NCI-H510A treated with DMSO at 0.1 percent for 48 hours (cell line): ENCODE measurements at places on chromosomes 13 and 19.
A peak's percentile ranks its signal among the peaks of the same experiment; 100 is the strongest.

DNA sequence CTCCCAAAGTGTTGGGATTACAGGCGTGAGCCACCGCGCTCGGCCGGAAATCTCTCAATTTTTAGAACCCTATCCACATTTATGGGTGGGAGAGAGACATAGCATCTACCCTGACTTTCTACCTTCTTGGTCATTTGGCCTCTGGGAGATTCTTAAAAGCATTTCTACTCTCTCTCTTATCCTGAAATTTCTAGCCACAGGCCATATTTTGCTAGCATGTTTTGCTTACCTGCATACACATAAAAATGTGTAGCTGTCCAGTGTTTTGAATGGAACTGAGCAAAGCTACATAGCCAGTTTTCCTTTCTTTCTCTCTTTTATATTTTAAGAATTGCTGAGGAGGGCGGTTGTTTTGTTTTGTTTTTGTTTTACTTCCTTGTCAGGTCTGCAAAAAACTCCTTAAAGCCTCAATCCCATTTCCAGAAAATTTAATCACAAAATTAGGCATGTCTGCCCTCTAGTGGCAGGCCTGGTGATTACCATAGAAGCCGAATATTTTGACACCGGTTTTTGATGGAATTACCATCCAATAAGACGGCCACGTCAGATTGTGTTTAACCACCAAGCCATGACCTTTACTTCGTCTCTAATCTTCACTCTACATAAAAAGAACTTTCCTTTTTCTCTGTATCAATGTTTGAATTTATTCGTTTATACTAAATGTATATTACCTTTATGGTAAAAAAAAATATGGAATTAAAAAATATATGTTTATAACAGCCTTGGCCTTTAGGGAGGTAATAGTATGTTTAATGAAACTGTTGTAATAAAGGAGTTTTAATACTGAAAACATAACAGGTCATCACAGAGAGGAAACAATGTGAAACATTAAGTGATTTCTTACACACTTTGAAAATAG, 34.4 kb upstream of the OXGR1 start:
- DNase-seq, result peak; percentile 57

DNA sequence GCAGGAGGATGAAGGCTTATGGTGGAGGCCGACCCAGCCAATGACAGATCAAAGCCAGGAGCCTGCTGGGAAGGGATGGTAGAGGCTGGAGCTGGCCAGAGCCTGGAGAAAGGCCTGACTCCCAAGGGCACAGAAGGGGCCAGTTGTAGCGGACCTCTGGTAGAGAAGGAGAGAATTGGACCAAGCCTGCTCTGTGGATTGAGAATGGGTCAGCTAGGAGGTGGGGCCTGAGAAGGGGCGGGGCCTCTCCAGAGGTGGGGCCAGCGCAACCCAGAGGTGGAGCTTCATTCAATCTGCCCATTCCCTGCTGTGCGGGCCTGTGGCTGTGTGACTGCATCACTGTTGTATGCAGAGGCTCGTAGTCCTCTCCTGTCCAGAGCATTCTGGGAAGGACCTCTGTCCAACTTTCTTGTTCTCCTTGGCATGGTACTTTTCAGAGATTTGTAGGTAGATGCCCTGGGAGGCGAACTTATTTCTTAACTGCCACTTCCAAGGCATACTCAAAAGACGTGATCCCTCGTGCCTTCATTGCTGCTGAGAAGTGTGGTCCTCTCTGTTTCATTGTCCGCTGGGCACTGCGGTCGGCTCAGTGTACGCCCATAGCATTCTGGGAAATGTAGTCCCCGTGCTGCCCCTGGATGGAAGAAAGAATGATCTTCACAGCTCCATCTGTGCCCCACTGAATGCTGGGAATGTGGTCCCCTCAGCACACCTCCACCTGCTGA, 6.7 kb downstream of the GRIN2D start:
- peak; percentile 78 for DNase-seq

DNA sequence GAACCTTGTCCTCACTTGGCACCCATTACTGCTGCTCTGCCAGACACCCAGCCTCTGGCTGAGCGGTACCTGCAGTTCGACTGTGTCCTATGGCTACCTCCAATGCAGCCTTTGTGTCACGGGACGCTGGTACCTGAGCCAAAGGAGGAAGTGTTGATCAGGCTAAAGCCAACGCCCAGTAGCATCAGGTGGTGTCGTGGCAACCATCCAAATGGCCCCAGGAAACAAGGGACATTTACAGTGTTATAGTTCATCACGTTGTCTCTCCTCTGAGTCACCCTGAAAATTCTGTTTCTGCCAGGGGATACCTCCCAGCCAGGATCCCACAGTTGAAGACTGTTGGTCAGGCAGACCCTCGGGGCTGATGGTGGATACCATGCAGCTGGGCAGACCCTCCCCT, 10.1 kb downstream of the RHPN2 start:
- DNase-seq, result peak; percentile 10

GRCh38 chr13:64154514-64154913, 2738.9 kb upstream of the PCDH20 start:
- DNase-seq, result no peak

- no peak for DNase-seq
Observed at GRCh38 chr19:17415121-17415520, 4.7 kb upstream of the MVB12A start.

GRCh38 chr13:85314686-85315085, 484.5 kb downstream of the SLITRK6 start:
- peak; percentile 21 for DNase-seq

DNA sequence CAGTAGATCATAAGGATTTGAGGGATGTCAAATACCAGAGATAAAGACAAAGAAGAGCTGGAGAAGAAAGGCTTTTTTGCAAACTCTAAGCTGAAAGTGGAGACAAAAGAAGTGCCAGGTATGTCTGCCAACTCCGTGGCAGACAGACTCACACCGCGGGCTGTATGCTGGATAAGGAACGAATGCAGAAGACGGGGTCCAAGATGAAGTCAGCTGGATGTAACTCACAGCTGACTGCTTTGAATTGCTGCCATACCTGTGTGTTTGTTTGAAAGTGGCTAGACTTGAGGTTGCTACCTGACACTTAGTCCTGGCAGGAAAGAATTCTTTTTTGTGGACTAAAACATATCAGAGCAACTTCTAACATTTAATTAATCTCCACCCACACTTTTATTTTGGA, 398.8 kb downstream of the DLEU7 start:
- no peak for DNase-seq

DNA sequence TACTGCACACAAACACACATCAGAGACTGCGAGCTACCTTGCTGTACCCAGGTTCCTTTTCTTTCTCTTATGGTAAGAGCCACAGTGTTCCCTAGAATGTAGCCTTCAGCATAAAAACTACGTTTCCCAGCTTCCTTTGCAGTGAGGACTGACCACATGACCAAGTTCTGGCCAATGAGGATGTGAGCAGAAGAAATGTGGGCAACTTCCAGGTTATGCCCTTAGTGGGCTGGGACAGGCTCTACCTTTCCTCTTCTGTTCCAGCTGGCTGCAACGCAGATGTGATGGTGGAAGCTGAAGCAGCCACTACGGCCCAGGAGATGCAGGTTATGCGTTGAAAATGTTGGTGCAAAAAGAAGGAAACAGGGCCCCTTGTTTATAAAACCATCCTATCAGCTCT, 27.5 kb downstream of the VRK3 start:
- peak; percentile 22 for DNase-seq

DNA sequence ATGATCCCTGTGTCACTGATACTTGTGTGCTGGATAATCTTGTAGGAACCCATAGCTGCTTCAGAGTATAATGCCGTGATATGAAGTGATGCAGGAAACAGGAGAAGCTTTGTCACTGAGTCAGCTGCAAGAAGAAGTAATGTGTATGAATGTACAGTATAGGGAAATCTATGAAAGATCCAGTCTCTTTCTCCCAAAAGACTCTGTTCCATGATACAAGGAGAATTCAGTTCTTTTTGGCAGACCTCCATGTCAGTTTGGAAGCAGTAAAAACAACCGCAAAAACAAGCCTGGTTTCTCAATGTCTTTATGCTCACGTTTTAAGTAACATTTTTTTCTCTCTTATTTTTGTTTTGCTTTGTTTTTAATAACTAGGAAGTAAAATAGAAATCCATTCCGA, 33.9 kb downstream of the PCDH17 start:
- no peak for DNase-seq

GRCh38 chr13:105259426-105259825, 1276.0 kb downstream of the EFNB2 start:
- no peak for DNase-seq

- no peak for DNase-seq
Observed at GRCh38 chr19:40752257-40752781, 1.3 kb downstream of the SNRPA start.

DNA sequence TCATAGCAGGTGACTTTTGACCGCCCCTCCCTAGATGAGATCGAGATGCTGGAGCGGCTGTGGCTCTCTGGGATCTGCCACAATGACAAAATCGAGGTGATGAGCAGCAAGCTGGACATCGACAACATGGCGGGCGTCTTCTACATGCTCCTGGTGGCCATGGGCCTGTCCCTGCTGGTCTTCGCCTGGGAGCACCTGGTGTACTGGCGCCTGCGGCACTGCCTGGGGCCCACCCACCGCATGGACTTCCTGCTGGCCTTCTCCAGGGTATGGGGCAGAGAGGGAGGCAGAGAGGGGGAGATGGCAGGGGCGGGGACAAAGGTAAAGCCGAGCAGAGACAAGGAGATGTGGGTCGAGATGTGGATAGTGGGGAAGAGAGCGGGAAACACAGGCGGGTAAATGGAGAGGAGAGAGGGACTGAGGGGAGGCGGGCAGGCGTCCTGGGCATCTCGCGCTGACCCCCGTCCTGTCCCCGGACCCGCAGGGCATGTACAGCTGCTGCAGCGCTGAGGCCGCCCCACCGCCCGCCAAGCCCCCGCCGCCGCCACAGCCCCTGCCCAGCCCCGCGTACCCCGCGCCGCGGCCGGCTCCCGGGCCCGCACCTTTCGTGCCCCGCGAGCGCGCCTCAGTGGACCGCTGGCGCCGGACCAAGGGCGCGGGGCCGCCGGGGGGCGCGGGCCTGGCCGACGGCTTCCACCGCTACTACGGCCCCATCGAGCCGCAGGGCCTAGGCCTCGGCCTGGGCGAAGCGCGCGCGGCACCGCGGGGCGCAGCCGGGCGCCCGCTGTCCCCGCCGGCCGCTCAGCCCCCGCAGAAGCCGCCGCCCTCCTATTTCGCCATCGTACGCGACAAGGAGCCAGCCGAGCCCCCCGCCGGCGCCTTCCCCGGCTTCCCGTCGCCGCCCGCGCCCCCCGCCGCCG, 3.4 kb upstream of the GRWD1 start:
- no peak for DNase-seq

- no peak for DNase-seq
Observed at GRCh38 chr13:80524447-80525215, 183.7 kb upstream of the SPRY2 start.

DNA sequence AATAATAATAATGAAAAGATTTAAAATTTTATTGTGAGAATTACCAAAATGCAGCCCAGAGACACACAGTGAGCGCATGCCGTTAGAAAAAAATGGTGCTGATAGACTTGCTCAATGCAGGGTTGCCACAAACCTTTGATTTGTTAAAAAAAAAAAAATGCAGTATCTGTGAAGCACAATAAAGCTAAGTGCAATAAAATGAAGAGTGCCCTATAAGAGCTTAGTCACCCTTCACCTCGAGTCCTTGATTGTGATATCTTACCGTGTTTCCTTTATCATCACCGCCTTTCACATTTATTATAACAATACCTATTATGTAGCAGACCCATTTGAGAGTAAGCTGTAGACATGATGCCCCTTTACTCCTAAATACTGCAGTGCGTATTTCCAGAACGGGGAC, 83.2 kb downstream of the SLC6A16 start:
- no peak for DNase-seq

DNA sequence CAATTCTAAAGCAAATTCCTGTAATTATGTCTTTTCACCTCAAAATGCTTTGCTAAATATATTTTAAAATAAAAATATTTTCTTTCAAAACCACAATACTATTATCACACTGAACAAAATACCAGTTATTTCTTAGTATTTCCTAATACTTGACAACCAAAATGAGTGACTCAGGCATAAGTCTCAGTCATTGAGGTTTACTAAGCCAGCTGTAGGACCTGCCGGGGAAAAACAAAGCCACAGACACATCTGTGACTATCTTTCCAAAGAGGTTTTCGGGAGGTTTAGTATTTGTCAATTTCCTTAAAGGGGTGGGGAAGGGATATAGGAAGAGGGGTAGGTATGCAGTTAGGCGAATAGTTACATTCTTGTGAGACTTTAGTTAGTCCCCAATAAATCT, 3.2 kb upstream of the ZNF235 start:
- no peak for DNase-seq

DNA sequence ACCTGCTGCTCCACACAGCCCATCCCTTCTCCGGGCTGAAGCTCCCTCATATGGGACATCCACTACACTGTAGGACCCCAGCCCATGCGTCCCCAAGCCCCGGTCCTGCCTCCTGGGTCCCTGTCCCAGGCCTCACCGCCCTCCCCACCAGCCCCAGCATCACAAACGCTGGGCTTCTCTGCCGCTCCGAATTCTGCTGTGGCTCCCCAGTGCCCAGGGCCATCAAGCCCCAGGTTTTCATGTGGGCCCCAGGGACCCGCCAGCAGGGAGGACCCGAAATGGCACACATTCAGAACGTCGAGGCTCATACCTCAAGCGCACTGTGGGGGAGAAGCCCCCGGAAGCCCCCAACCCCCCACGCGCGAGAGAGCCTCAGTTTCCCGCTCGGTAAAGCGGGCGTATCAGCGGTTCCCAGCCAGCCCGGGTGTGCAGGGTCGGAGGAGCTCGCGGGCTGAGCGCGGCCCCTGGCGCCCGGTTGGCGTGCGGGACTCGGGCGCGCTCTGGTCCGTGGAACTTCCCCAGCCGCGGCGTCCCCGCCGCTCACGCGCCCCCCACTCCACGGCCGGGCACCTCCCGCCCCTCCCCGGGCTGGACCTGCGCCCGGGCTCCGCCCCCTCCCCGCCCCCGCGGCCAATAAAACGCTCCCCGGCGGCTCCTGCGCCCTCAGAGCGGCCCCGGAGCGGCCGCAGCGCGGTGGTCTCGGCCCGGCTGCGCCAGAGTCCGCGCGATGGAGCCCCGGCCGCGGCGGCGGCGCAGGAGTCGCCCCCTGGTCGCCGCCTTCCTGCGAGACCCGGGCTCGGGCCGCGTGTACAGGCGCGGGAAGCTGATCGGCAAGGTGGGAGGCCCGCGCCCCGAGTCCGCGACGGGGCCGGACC, at the start of gene PLK5:
TSS of gene PLK5 (plus strand) at position 666 of the 875 bp plus-strand sequence. CDS start 2,920 bp downstream, outside the sequence.
- no peak for DNase-seq

DNA sequence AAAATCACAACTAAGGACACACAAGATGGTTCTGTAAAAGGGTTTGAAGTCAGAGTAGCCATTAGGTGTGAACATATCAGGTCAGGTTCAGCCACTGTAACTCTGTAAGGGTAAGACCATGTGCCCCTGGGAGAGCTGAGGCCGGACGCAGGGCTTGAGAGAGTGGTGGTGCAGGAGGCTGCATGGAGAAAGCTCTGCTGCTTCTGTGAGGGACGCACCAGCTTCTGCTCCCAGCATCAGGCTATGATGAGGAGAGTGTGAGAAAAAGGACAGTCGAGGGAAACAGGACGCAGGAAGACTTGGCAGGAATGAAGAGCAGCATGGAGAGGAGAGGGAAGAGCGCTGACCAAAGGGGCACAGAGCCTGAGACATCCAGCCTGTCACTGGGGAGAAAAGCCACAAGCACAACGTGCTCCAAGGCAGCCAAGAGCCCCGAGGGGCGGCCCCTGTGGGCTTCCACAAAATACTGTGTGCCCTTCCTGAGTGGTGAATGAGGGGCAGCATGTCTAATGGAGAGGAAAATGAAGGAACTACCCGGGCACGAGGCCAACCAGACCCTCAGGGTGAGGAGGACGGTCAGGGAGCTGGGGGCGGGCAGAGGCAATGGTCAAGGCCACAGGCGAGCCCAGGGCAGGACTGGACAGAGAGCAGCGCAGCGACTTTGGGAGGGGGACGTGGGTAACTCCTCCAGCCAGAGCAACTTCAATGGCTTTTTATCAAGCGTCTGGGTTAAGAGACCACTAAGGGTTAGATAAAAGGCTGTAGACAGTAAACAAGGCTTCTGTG, 107.7 kb downstream of the COL4A1 start:
- DNase-seq, result no peak
